NCI-H1105 (cell line): ENCODE measurements at places on chromosomes 3 and 15.

DNA sequence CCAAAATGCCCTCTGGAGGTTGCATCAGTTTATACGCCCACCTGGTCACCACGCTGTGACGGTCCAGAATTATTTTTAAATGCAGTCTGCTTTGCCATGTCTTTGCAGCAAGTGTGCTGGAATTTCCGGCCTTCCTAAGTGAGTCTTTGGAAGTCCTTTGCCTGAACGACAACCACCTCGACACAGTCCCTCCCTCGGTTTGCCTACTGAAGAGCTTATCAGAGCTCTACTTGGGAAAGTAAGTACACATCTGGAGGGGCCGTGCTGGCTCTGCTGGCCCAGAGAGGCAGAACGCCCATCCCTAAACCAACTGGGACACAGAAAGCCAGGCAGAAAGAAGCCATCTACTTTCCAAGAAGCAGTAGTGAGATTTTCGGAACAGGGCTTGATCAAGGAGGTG is 101.8 kb downstream of the LRRK1 start:
- no peak for DNase-seq

DNA sequence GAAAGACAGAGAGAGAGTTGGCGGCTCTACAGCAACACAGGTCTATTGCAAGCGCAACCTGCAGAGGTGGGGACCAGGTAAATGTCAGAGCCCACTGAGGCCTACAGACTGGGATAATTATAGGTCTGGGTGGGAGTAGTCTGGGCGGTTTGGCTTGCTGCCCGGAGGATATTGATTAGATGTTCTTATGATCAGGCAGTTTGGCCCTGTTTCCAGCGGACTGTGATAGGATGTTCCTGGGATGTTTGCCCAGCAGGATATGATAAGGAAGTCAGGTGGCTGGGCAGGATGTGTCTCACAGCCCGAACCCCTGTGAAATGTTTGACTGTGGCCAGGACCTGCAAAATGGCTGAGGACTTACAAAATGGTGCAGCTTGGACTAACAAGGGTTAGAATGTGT is 364.9 kb downstream of the NAALADL2 start:
- DNase-seq = peak; percentile 69

GRCh38 chr3:52090131-52090932 is 34.0 kb upstream of the DUSP7 start:
- no peak for DNase-seq

GRCh38 chr15:96037584-96037983 is 292.9 kb upstream of the NR2F2 start:
- no peak for DNase-seq

DNA sequence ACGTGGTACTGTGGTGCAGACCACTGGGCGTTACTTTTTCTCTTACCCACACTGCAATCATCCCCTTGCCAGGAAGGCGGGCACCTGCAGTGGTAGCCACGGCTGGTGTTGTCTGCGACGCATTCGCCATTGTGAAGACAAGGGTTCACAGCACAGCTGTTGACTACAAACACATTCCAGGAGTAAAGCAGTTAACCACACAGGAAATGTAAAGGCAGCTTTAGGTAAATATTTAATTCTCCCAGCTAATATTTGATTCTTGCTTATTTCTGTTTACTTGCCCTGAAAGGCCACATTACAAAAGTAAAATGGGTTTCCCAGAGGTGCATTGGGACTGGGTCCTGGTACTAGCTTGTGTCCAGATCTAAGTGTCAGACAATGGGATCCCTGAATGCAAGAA is 45.4 kb downstream of the HEG1 start:
- no peak for DNase-seq

GRCh38 chr3:180798197-180798596 is 114.3 kb upstream of the FXR1 start:
- DNase-seq = no peak

DNA sequence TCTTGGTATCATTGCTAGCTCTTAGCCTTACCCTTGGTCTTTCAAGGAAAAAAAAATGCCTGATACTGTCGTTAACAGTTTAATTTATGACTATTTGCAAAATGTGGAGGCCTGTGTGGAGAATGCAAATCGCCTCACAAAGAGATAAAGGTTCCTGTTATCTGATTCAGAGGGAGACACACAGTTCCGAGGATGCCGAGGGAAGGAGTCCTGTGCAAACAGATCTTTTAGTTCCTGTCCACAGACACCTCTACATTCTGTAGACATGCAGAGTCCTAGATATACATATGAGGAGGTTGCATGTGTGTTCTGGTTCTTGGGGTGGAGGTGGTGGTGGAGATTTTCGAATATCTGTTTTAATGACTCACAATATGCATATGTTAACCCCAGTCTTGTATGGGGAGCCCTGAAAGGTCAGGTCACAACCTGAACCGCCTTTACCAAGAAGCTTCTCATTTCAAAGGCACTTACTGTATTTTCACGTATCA is 5.7 kb downstream of the NR2F2 start:
- DNase-seq = no peak

DNA sequence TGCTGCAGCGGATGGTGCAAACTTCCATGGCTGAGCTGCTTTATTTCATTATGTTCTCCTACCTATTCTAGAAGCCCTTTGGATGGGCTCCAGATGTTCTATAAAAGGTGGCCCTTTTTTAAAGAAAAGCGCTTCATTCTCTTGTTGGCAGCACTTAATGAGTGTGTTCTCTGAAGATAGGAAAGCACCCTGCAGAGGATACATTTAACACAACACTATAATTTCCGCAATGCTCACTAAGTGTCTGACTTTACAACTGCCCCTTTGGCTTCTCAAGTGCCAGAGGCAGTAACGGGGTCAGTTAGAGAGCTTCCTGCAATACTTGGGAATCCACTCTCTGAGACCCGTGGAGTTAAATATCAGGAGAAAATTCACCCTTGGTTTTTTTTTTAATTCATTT is 88.1 kb downstream of the MDFIC2 start:
- no peak for DNase-seq

DNA sequence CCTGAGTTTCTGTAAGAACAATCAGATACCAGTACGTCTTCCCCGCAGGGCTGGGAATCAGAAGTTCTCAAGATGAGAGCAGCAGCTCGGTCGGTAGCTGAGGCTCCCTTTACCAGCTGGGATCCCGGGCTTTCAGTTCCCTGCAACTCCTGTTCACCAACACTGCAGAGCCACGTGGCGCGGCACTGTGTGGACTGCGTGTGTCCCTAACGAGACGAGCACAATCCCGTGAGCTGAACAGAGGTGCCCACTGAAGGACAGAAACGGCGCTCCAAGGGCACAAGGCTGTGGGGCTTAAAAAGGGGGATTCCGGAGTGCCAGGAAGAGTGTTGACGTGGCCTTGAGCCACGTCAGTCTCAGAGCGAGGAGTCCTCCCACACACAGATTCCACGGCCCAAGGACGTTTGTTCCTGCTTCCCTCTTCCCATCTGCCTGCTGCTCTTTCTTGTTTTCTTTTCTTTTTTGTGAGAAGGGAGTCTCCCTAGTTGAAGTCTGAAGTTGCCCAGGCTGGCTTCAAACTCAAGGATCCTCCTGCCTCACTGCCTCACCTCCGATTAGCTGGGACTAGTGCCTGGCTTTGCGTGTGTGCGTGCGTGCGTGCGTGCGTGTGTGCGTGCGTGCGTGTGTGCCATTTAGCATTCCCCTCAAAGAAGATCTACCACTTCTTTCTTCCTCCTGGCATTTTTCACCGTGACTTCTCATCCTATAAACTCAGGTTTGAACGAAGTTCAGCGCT is 37.1 kb upstream of the RPL35A start:
- no peak for DNase-seq

DNA sequence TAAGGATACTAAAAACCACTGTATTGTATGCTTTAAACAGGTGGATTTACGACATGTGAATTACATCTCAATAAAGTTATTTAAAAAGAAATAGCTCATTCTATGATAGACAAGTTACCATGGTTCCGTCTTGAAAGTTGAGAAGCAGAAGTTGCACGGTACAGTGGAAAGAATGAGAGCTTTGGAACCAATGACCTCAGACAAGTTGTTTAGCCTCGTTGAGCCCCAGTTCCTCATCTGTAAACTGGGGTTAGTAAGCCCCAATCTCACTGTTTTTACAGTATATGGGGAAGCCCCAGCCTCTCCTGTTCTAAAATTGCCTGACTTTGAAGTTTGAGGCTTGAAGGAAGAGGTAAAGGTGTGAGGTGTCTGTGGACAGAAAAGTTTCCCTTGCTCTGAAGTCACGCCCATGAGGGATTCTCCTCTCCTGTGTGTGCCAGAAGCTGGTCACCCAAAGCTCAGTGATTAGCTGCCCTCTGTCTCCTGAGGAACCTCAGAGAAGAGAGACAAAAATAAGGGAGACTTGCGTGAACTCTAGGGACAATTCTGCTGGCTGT is 10.0 kb downstream of the CRYGS start:
- DNase-seq = no peak

- DNase-seq = no peak
Observed at GRCh38 chr3:45761831-45762230, 34.5 kb downstream of the SLC6A20 start.

- no peak for DNase-seq
Observed at GRCh38 chr3:14346642-14347041, 55.8 kb upstream of the SLC6A6 start.

GRCh38 chr3:140430494-140430893 is 247.4 kb upstream of the TRIM42 start:
- no peak for DNase-seq

DNA sequence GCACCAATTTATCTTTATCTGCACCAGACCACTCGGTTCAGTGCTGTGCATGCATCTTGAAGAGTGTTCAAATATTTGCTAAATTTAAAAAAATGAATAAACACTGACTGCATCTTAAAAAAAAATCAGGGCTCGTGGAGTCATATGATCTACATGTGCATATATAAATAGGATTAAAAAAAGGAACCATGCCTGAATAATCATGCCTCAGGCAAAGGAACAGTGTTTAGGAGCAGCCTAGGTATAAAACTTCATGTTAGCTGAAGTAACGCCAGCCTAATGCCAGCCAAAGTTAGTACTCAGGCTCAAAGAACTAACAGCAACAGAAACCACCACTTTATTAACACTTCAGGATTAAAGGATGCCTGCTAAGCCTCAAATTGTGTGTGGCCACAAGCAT is 9.5 kb downstream of the ABCC5 start:
- no peak for DNase-seq

DNA sequence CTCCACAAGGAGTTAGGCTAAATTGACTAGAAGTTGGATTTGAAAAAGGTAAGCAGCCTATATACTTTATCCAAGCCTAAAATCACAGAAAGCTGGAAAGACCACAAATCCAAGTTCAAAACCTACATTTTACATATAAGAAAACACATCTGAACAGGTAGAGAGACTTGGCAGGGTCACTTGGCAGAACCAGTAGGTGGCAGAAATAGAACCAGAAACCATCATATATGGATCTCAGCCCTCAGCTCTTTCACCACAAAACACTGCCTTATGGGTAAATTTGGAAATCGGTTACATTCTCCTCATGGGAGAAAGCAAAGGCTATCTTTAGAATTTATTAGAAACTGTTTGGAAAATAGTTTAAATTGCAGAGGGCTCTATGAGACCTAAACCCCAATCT is 44.2 kb downstream of the MKRN2 start:
- DNase-seq = no peak

- DNase-seq = peak; percentile 23
Observed at GRCh38 chr3:174862101-174862500, 3.0 kb downstream of the NAALADL2 start.

GRCh38 chr3:39118079-39118478 is 10.6 kb downstream of the TTC21A start:
- DNase-seq = no peak

GRCh38 chr3:160754371-160754854 is 1.6 kb upstream of the PPM1L start:
- peak; percentile 60 for DNase-seq

GRCh38 chr3:122784436-122784835 is 9.2 kb downstream of the HSPBAP1 start:
- DNase-seq = no peak

DNA sequence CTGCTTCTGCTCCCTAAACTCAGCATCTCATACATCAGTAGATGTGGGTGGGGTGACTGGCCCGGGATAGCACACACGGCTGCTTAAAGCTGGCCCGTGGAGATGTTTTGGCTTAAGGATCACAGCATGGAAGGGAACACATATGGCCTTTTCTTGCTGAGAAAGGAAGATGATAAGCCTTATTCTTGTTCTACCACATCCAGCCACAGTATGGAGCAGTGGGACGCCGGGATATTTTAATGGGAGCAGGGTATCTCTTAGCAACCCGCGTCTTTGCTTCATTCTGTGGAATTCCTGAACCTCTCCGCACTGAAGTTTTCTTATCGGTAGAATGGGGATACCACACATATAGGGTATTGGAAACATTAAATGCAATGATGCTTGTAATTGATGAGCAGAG is 94.1 kb upstream of the PROK2 start:
- no peak for DNase-seq

DNA sequence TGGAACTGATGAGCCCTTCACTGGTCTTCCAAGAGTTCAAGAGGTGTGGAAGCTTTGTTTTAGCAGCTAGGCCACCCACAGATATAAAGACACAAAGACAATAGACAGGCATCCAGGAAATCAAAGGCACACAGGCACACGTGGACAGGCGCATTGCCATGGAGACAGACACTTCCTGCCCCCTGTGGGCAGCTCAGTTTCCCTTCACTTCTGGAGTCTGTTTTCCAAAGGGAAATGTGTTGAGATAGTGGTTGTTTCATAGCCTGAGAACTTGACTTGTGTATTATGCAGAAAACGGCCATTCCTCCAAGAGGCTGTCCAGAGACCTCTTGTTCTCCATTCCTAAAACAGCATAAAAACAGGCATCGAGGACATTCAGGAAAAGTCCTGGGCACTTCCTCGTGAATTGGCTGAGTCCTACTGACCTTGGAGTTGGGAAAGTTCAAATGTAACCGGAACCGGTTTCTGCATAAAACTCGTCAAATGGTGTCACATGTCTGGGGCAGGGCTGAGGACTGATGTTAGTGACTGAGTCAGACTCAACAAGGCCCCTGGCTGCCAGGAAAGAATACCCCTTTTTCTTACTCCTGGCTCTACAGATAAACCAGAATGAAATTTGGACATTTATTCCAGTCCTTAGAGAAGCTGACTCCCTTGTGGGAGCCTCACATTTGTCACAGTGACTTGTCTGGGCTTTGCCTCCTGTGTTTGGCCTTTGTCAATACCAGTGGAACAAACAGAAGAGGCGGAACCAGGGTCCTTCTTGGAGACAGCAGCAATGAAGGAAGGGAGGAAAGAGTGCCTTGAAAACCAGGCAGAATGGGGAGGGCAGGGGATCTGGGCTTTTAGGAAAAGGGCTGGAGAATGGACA is 1.3 kb downstream of the ALPK3 start:
- no peak for DNase-seq
